Activated CD4-positive, alpha-beta T cell treated with anti-CD3 and anti-CD28 coated beads for 36 hours (primary cell): ENCODE measurements at places on chromosomes 2 and 18. TPM values are rescaled to one million over a fixed set of nuclear protein-coding genes. Genes with fewer than 3 reads are reported as not detected.

DNA sequence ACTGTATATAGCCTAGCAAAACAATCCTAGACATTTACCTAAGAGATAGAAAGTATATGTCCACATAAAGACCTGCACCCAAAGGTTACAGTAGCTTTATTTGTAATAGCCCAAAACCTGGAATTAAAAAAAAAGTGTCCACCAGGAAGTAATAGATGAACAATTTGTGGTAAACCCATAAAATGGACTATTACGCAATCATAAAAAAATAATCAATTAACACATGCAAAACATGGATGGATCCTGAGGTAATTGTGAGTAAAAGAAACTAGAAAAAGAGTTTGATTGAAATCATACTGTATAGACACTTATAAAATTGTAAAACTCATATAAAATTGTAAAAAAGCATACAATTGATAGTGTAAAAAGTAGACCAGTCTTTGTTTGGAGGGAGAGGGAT lies 673.0 kb upstream of the ZNF804A start:
- no peak for DNase-seq
- no peak overlapping the region for H3K27ac ChIP-seq
- H3K36me3 ChIP-seq, result no peaks in the 10 kb centered on the region
- H3K4me3 ChIP-seq, result no peak overlapping the region

DNA sequence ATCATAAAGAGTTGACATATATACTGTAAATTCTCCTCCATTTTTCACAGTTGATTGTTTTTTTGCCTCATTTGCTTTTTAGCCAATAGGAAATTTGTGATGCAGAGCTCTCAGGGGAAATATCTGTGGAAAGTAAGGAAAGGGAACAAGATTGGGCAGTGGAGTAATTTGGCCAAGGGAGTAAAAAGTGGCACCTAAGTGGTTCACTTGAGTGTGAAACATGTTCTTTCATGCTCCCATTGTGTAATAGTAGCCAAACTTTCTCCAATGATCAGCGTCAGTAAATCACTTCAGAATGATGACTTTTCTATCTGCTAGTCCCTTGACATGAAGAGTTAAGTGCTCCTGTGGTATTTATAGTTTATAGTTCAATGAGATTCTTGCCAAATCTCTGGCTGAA lies 141.9 kb upstream of the KCNJ3 start:
- H3K36me3 ChIP-seq, result no peaks in the 10 kb centered on the region
- no peak for DNase-seq
- no peak overlapping the region for H3K27ac ChIP-seq
- no peaks in the 10 kb centered on the region for H3K4me1 ChIP-seq

The RND3 gene
- total RNA-seq, result not detected

The NTSR2 gene
- not detected for total RNA-seq
